Stimulated activated CD8-positive, alpha-beta memory T cell treated with anti-CD3 and anti-CD28 coated beads, Interleukin-2, amount 100 ng/mL, for 48 hours (primary cell): ENCODE measurements at places on chromosomes 3 and 15.

- DNase-seq = no peak
Observed at GRCh38 chr15:91946581-91947292, 93.2 kb downstream of the SLCO3A1 start.

- no peak for DNase-seq
Observed at GRCh38 chr3:99049164-99049563, 147.7 kb upstream of the DCBLD2 start.

- DNase-seq = no peak
Observed at GRCh38 chr3:23241256-23241655, 38.1 kb downstream of the UBE2E2 start.

- no peak for DNase-seq
Observed at GRCh38 chr15:99989095-99989494, 255.9 kb upstream of the LYSMD4 start.

GRCh38 chr15:101533371-101534140 is 44.0 kb upstream of the PCSK6 start:
- no peak for DNase-seq

DNA sequence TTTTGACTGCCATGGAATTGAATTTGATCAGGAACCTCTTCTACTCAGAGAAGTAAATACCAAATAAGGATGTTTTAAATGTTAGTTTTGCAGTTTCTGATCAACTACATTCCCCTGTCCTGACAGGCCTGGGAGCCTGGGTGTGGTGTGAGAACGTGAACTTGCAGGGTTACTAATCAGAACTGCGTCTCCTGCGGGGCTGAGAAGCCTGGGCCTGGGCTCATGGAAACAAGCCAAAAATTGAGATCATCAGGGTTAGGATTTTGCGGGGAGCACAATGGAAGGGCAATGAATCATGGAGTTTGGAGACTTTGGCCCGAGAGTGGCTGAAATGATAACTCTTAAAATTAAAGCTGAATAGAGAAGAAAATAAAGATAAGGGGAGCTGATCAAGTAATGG is 47.8 kb upstream of the C3orf70 start:
- no peak for DNase-seq

- DNase-seq = no peak
Observed at GRCh38 chr3:149203758-149204157, 17.9 kb downstream of the CP start.

GRCh38 chr3:107782054-107782453 is 259.3 kb downstream of the BBX start:
- no peak for DNase-seq

- no peak for DNase-seq
Observed at GRCh38 chr15:46315434-46315833, 680.6 kb downstream of the SQOR start.

DNA sequence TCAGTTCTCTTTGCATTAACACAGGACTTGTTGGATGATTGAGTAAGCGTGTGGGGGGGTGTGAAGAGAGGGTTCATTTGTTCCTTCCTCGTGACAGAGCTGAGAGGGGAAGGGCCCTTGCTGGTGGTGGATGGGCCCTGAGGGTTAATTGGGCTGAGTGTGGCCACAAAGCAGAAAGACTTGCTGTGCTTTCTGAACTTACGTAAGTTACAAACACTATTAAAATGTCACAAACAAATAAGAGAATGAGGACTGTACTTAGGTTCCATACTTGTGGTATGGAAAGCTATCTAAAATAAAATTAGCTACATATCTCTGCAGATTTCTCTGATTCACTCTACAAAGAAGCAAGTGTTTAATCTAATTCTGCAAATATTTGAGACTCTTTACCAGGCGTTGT is 231.3 kb downstream of the LPP start:
- DNase-seq = no peak

GRCh38 chr3:183620252-183620628 is 15.2 kb upstream of the KLHL24 start:
- no peak for DNase-seq

DNA sequence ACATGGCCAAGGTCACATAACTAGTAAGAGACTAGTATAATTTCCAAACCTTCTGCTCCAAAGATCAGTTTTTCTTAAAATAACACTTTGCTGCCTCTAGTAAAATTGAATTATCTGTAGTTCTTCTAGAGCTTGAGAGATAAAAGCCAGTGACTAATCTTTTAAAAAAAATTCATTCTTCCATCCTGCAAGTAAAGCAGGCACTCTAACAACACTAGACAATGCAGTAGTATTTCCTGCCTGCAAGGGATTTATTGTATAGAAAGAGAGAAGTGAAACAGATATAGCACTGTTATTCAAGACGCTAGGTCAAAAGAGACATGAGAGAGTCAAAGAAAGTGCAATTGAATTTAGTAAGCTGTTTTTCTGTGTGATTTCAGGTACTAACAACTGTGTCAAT is 159.5 kb upstream of the TBC1D5 start:
- no peak for DNase-seq

GRCh38 chr3:152910211-152910610 is 75.3 kb downstream of the P2RY1 start:
- no peak for DNase-seq

DNA sequence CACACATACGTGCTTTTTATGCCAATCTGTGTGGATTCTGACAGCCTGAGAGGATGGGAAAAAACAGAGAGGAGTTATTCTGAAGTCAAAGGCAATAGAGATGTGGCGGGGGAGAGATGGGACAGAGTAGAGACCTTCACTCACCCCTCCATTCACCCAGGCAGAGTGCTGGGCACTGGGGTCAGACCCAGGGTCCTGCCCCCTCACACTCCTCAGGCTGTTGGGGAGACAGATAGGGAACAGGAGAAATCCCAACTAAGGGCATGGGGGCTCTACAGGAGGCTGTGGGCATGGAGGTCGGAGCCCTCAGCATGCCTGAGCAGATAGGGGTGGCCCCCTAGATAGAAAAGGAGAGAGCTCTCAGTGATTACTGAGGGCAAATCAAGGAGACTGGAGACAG is 30.3 kb downstream of the SLC22A14 start:
- DNase-seq = no peak

- DNase-seq = no peak
Observed at GRCh38 chr15:57436961-57437360, 60.7 kb downstream of the CGNL1 start.

GRCh38 chr3:196967412-196968232 is 1.0 kb downstream of the PIGZ start:
- DNase-seq = no peak

DNA sequence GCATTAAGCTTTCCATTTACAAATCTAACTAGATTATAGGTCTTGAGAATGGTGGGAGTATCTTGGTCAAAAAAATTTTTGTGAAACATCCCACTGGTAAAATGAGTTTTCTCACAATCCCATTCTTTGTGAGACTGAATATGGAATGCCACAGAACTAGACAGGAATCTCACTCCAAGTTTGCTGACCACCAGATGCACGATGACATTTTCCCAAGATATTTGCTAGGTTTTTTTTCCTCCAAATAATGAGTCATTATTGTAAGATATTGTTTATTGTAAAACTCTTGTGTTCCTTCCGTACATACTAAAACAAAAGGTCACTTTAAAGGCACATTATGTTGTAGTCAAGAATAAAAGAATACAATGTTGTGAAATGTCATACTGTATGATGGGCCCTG is 53.9 kb downstream of the COPS2 start:
- DNase-seq = no peak

DNA sequence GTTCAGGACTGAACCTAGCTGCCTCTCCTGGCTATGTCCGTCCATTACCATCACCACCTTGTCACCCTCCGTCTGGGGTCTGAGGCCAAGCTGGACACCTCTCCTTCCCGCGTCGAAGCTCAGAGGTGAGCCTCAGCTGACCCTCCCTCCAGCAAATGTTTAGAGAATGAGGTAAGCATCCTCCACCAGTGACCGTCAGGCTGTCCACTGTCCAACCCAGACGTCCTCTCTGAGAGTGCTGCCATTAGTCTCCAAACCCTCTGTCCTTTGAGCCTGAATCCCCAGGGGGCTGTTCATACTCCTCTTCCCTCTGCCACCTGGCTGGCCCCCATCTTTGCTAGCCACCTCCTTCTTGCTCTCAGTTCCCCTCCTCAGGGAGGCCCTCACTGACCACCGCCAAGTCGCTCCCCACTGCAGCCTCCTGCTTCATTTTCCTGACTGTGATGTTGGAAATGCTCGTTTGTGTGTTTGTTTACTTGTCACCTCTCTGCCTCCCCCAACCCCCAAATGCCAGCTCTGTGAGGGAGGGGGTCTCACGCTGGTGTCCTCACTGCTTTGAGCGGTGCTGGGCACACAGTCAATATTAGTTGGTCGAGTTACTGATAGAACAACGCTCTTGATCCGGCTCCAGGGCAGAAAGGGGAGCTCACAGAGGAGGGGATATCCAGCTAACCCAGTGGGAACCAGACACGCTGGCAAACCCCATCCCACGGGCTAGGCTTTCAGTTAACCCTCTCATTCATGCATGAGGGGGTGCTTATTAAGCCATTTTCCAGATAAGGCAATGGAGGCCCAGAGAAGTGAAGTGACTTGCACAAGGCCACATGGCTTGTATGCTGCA is 64.9 kb downstream of the IQSEC1 start:
- DNase-seq = no peak

DNA sequence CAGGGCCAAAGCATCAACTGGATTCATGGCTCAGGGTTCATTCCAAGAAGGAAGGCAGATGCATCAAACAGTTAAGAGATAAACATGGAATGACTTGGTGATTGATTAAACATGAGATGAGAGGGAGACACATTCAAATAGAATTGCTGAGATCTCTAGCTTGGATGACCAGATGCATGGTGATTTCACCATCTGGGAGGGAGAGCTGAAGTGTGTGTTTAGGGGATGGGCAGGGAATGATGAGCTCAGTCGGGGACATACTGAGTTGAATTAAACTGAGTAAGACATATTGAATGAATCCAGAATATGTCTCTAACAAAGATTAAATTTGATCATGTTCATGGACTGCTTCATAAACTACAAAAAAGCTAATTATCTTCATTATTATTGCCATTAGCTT is 35.5 kb downstream of the CADPS start:
- no peak for DNase-seq

DNA sequence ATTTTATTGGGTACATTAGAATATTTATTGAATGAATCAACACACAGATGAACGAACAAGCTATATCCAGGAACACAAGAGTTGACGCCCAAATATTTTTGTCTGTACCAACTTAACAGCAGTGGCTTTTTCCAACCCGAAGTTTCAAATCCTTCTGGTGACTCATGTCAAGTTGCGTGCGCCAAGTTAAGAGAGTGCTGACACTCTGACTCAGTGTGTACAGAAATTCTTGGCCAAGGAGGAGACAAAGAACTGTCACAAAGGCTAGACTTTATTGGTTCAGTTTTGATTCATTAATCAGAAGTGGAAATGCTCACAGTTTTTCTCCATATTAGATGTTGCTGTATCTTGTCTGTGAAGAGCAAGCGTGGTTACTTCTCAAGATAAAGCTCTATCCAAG is 59.6 kb upstream of the TSC22D2 start:
- no peak for DNase-seq

DNA sequence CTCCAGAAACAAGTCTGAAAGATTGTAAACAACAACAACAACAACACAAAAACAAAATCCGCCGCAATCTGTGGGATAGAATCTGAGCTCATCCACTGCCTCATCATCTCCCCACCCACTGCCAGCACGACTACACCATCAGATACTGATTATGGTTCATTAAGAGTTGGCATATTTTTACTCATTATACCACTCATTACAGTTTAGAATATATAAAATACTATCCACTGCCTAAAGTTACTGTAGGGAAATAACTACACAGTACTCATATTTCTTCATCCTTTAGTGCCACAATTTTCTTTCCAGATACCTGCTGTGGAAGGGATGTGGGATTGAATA is 152.5 kb upstream of the PEX5L start:
- DNase-seq = no peak

- DNase-seq = no peak
Observed at GRCh38 chr3:137325170-137325569, 367.4 kb downstream of the IL20RB start.

DNA sequence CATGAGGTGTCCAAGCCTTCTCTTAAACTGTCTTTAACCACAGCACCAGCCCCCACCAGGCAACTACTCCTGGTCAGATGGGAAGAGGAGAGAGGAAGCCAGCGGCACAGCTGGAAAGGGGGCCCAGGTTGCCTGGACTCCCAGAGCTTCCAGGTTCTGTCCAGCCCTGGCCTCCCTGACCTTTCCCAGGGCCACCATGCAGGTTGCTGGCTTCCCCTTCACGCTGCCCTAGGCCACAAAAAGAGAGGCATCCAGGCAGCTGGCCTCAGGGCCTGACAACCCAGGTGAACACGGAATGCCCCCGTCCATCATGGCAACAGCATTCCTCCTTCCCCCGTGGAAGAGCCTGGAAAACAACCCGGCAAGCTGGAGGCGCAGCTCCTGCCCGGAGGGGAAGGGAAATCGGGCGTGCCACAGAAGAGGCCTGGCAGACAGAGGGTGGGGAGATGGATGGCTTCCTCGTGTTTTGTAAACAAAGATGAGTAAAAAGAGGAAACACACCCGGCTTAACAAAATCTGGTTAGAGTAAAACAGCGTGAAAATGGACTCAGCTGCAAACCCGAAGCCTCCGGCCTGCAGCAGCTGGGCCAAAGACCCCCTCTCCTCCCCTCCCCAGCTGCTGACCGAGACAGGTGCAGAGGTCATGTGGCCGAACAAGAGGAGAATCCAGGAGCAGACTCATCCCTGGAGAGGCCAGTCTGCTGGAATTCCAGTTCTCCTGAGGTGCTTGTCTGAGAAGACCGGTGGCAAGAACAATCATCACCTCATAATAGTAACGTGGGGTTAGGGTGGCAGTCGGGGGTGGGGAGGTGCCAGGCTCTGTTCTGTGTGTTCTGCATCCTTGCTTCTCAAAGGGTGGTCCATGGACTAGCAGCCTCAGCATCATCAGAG is 15.5 kb downstream of the BMF start:
- DNase-seq = no peak

DNA sequence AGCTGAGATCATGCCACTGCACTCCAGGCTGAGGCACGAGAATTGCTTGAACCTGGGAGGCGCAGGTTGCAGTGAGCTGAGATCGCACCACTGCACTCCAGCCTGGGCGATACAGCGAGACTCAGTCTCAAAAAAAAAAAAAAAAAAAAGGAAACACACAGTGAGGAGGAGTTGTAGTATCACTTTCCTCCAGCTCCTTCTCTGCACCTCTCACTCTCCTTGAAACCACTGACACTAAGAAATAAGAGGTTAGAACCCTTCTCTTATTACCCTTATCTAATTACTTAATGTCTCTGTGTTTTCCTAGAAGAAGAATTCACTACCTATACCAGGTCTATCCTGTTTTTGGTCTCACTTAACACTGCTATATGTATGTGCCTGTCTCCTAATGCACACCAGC is 31.7 kb downstream of the RAB27A start:
- DNase-seq = no peak

- DNase-seq = no peak
Observed at GRCh38 chr3:90032980-90033641, 925.7 kb downstream of the EPHA3 start.
